ENCODE measurements at places on chromosomes 6 and 20.

- DNase-seq: peak; percentile 47
Observed at GRCh38 chr20:14445310-14445709, 107.9 kb upstream of the FLRT3 start.

DNA sequence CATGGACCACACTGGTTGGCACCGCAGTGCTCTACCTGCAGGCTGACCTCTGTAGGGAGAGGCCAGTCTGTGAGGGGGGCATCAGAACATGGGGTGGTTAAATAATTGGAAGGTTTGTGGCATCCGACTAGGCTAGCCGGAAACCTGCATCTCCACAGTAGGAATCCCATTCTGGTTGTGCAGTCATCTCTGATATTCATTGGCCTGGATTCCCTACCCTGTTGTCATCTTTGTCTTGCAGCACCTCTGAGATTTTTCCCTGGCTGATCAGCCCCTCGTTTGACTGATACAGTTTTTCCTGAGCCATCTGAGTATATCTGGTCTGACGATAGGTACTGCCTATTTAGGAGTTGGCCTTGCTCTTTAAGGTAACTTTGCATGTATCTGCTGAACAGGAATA, 259.4 kb downstream of the TMEM242 start:
- no peak for DNase-seq

DNA sequence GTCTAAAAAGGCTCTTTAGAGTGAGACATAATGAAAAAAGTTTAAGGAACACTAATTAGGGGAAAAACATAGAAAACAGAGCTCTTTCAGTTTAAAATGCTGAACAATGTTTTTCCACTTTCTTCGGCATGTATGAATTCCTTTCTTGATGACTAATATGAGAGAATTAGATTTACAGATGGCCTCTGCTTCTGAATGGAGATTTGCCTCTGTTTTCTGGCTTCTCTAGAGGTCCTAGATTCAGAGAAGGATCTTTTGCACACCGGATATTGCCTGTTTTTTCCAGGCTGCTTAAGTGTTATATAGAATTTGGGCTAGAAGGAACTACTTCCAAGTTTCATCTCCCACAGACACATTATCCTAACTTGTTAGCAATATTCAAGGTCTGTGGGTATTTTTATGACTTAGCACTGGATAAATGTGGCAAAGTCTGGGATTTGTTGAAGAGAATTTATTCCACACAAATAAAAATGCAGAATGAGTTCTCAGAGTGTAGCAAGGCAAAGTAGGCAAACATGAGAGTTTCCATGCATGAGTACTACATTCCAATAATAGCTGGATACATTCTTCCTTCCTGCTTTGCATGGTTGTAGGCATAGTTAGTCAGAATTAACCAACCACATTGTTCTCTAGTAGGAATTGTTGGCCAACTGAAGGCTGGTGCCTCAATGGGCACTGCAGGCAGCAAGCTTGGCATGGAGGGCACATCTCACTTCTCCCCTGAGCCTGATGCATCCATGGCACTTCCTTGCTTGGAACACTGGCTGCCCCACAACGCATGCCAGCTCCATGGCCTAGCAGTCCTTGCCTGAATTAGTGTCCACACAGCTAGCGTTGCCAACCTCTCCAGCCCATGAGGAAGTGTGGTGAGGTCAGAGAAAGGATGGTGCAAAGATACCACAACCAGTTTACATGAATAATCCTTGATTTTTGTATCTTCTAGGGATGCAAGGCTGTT, 224.2 kb downstream of the CLIC5 start:
- no peak for DNase-seq

GRCh38 chr6:67131827-67132226, 1424.8 kb upstream of the EYS start:
- DNase-seq: no peak

DNA sequence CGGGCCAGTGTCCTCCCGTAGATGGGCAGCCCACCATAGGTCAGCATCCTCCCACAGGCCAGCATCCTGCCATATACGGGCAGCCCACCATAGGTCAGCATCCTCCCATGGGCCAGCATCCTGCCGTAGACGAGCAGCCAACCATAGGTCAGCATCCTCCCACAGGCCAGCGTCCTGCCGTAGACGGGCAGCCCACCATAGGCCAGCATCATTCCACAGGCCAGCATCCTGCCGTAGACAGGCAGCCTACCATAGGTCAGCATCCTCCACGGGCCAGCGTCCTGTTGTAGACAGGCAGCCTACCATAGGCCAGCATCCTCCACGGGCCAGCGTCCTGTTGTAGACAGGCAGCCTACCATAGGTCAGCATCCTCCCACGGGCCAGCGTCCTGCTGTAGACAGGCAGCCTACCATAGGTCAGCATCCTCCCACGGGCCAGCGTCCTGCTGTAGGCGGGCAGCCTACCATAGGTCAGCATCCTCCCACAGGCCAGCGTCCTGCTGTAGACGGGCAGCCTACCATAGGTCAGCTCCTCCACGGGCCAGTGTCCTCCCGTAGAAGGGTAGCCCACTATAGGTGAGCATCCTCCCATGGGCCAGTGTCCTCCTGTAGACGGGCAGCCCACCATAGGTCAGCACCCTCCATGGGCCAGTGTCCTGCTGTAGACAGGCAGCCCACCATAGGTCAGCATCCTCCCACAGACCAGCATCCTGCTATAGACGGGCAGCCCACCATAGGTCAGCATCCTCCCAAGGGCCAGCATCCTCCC, 62.9 kb downstream of the BFSP1 start:
- DNase-seq: no peak

GRCh38 chr6:122825163-122825562, 36.1 kb downstream of the SMPDL3A start:
- no peak for DNase-seq

GRCh38 chr20:63398744-63399514, 37.8 kb upstream of the CHRNA4 start:
- no peak for DNase-seq

- no peak for DNase-seq
Observed at GRCh38 chr6:64220801-64221200, 585.2 kb downstream of the PHF3 start.

GRCh38 chr6:105791179-105791578, 295.0 kb upstream of the PRDM1 start:
- no peak for DNase-seq

DNA sequence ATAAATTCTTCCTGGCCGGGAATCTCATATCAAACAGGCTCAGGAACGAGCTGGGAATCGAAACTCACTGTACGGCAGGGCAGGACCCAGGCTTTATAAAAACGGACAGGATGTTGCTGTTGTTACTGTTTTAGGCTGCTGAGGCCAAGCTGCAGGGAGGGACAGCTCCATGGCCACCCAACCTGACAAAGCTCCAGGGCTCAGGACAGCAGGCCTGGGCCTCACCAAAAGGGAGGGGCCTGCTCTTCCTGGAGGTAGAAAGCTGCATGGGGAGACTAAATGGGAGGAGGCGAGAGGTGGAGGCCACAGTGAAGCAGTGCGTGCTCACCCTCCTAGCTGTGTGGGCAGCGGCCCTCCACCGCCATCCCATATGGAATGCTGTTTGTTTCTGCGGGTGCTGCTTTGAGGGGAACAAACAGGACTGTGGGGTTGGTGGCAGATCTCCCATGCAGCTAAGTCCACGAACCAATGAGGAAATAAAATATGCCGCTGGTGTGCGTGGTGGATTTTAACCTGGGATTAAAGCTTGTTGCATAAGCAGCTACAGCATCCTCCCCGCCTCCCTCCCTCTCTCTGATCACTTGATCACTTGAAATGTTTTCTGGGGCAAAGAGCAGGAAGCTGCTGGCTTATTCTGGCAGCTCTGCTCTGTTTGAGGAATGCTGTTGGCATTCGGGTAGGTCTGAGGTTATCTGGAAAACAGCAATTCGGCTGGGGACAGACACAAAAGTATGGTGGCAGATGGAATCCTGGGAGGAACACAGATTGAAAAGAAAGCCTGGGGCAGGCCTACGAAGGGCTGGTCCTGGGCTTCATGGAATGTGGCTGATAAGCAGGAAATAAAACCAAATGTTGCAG, 2.4 kb upstream of the ZMYND8 start:
- no peak for DNase-seq

DNA sequence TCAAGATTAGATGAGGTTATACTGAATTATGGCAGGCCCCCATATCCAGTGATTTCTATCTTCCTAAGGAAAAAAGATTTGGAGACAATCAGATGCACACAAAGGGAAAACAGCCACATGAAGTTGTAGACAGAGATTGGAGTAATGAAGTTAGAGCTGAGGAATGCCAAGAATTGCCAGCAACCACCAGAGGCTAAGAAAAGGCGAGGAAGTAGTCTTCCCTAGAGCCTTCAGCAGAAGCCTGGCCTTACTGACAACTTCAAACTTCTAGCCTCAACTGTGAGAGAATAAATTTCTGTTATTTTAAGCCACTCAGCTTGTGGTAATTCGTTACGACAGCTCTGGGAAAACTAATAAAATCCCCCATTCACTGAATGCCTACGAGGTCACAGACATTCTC, 473.9 kb downstream of the COL12A1 start:
- DNase-seq: no peak

DNA sequence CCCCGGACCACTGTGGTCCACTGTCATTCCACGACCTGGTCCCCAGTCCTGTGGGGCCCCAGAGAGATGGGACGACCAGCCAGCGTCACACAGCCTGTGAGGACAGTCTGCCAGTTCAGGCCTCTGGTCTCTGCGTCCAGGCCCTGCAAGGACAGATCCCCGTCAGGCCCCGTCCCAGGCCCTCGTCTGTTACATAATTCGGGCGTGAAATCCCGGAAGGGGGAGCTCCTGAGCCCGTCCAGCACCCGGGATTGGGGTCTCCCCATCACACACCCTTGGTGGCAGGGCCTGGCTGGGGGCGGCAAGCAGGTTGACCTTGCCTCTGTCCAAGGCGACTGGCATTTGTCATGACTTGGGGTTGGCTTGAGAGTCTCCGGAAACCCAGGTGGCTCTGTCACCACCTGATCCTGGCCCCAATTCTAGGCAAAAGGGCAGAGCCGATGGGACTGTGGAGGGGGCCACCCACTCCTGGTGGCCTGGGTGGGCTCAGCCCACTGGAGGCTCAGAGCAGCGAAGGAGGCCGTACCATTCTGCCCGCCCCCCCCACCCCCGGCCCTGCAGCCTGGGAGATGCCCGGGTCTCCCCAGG, 73.8 kb upstream of the GATA5 start:
- DNase-seq: no peak

GRCh38 chr6:150179030-150179429, 36.2 kb downstream of the PPP1R14C start:
- no peak for DNase-seq

DNA sequence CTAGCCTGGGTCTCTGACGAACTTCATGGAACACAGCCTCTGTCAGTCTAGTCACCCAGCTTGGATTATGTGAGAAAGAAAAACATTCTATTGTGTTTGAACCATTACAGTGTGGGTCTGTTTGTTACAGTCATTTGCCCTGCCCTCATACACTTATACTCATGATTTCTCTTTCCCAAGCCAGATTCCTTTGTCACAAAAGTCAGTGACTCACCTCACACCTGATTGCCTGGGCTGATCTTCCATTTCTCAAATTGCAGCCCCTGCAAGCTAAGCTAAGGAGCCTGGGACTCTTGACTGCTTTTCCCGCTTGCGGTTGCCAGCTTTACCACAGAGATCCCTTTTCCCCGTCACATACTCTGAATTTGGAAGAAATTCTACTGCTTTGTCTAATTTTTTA, 395.9 kb downstream of the SAMD5 start:
- no peak for DNase-seq

DNA sequence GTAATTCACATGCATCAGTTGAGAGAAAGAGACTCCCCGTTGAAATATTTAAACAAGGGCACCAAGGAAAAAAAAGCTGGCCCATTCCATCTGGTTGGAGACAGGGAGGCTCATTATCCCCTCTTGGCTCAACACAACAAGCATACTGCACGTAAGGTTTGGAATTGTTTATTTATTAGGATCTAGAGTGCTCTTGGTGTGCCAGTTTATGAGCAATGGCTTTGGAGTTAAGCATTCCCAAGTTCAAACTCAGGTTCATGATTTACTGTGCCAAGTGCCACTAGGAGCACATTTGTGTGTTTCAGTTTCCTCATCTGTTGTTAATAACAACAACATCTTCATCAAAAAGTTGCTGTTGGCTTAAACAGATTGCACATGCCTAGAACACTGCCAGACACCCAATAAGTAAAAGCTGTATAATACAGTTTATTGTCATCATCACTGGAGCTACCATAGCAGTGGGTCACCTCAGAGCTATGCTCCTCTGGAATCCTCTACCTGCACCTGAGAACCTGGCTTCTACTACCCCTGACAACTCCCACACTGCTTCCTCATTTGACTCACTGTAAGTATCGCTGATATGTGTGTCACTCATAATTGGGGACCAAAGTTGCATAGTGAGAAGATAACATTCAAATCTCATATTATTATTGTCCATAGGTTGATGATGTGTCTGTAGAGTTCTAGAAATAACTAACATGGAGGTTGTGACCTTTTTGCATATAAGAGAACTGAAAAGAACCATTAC, 5.4 kb downstream of the SLC17A3 start:
- no peak for DNase-seq

- peak; percentile 79 for DNase-seq
Observed at GRCh38 chr6:28757429-28758045, 166.2 kb downstream of the TRIM27 start.

Measured in RKO (cell line).